ENCODE measurements at places on chromosomes 2 and 18. TPM values are rescaled to one million over a fixed set of nuclear protein-coding genes. Genes with fewer than 3 reads are reported as not detected.

Gene ANKRD30B
- not detected for polyA plus RNA-seq

Gene SERPINB10
- polyA plus RNA-seq: not detected

Gene HSBP1L1
- 24.5 TPM for polyA plus RNA-seq

Gene REG1A
- polyA plus RNA-seq: not detected

Gene CREG2
- not detected for polyA plus RNA-seq

Gene PPP1R7
- 112 TPM for polyA plus RNA-seq

Gene DYTN
- polyA plus RNA-seq: not detected

Gene LYPD1
- not detected for polyA plus RNA-seq

Gene PPP1R1C
- polyA plus RNA-seq: not detected

Gene ELAC1
- 12.6 TPM for polyA plus RNA-seq

Gene HAAO
- polyA plus RNA-seq: 0.25 TPM

Gene PRKAG3
- not detected for polyA plus RNA-seq

Gene SKOR2
- not detected for polyA plus RNA-seq

Gene SLC5A7
- polyA plus RNA-seq: not detected

Gene GRHL1
- not detected for polyA plus RNA-seq

Gene PDCD1
- 6.0 TPM for polyA plus RNA-seq

Gene ST8SIA3
- polyA plus RNA-seq: not detected

Gene SLC9A4
- not detected for polyA plus RNA-seq

Gene NRBP1
- polyA plus RNA-seq: 107 TPM

Gene SLC4A3
- polyA plus RNA-seq: not detected

Gene SMC6
- 8.4 TPM for polyA plus RNA-seq

Gene CCDC148
- polyA plus RNA-seq: not detected

Gene LRP2
- polyA plus RNA-seq: not detected

Gene USP37
- 11.6 TPM for polyA plus RNA-seq

Gene TMEM150A
- 11.6 TPM for polyA plus RNA-seq

Gene SLC14A1
- 0.71 TPM for polyA plus RNA-seq

Gene HOXD9
- not detected for polyA plus RNA-seq

Gene GALNT3
- polyA plus RNA-seq: not detected

Gene KYNU
- 0.18 TPM for polyA plus RNA-seq

Gene OR6B2
- polyA plus RNA-seq: not detected

Gene ANTXR1
- 0.20 TPM for polyA plus RNA-seq

Gene G6PC2
- not detected for polyA plus RNA-seq

Gene CHST9
- polyA plus RNA-seq: not detected

Gene DLGAP1
- polyA plus RNA-seq: not detected

Gene LIMS3
- 0.48 TPM for polyA plus RNA-seq

Gene EGR4
- not detected for polyA plus RNA-seq

Gene TUBB8B
- not detected for polyA plus RNA-seq

Gene KCNJ3
- polyA plus RNA-seq: not detected

Gene MOCOS
- not detected for polyA plus RNA-seq

Gene CDK15
- not detected for polyA plus RNA-seq

Gene CD8B
- 2,487 TPM for polyA plus RNA-seq

Gene ACTG2
- polyA plus RNA-seq: not detected

Gene DUSP2
- polyA plus RNA-seq: 459 TPM

Gene SCRN3
- polyA plus RNA-seq: 12.7 TPM

Gene CCL20
- polyA plus RNA-seq: not detected

Gene IL18R1
- polyA plus RNA-seq: 1.4 TPM

Gene NOSTRIN
- not detected for polyA plus RNA-seq

Gene ING5
- polyA plus RNA-seq: 16.4 TPM

Gene POTEJ
- polyA plus RNA-seq: not detected

Gene ADCYAP1
- not detected for polyA plus RNA-seq

Gene PLEK
- polyA plus RNA-seq: 3.0 TPM

Data from naive thymus-derived CD8-positive, alpha-beta T cell (primary cell).